Endothelial cell (in vitro differentiated cells): ENCODE measurements at places on chromosomes 11 and 22. TPM values are rescaled to one million over a fixed set of nuclear protein-coding genes. Genes with fewer than 3 reads are reported as not detected.

OR5A1 gene
- total RNA-seq, result not detected

CALCB gene
- 0.28 TPM for total RNA-seq

HMOX1 gene
- total RNA-seq, result 17.5 TPM

OR8G5 gene
- total RNA-seq, result 0.18 TPM

RASSF10 gene
- total RNA-seq, result 17.5 TPM

PATE3 gene
- not detected for total RNA-seq

PYGM gene
- total RNA-seq, result 0.26 TPM

KRTAP5-9 gene
- total RNA-seq, result 0.80 TPM

DBX1 gene
- total RNA-seq, result not detected

ZNF280B gene
- 6.8 TPM for total RNA-seq
